ENCODE measurements at places on chromosomes 1 and 21.

DNA sequence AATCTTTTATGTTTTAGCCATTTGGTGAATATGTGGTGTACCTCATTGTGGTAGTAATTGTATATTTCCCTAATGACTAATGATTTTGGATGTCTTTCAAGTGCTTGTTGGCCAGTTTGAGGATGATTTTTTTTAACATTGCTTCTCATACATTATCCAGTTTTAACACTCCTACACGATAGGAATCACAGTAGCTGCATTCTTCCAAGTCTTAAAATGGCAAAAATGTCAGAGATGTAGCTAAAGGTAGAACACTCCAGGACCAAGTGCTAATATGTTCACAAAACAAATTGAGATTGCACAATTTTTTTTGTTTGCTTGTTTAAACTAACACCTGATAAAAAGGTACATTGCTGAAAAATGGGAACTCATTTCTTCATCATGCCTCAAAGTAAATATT is 11.7 kb downstream of the USP25 start:
- peak; percentile 62 for DNase-seq

GRCh38 chr1:7912743-7913557 is 27.7 kb downstream of the TNFRSF9 start:
- no peak for DNase-seq

DNA sequence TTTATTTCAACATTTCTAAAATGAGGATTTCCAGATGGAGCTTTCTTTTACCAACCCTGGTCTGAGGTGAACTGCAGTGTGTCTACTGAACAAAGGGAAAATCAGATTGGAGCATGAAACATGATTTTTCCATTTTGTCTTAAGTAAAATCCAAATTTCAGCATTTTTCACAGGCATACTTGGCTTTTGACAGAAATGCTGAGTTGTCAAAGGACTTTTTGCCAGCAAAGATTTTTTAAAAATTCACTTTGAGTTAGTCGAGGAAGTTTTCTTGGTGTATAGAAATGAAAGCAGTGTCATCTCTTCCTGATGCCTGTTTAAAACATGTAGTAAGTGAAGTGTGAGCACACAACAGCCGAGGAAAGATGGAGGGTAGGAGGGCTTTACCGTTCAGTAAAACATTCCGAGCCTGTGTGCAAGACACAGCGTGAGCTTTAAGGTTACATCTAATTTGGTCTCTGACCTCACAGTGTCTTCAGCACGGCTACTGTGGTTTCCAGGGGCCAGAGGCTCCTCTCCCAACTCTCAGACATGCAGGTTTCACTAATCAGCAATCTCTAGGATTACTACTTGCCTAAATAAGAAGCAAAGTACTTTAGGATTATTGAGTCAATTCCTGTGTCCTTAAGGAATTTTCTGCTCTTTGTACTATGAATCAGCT is 45.9 kb downstream of the SAMD13 start:
- DNase-seq = peak; percentile 57

DNA sequence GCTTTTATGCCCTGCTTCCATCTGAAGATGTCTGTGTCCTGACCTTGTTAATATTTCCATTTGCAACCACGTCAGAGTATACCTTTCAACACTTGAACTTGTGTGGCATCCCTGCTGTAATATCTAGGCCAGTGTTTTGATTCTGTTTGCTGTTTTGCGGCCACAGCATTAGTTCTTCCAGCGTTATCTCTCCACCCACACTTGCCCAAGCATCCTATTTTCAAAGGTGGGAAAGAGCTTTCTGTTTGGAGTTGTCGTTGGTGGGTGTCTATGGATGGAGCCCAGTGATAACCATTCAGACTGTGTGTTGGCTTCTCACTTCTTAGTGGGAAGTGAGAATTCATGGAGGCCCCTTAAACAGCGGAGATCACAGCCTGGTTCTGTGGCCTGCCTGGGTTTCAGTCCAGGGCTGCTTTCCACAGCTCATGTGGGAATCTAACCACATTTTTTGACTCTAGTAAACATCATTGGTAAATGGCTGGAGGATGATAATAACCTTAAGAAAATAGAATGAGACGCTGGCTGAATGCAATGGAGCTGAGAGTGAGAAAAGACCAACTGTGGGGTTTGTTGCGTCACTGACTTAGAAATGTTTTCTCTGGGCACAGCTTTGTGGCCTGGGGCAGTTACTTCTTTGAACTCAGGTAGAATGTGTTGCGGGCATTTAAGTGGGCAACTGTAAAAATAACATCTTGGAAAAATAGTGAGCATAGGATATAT is 7.6 kb downstream of the TENT5C start:
- DNase-seq = no peak

DNA sequence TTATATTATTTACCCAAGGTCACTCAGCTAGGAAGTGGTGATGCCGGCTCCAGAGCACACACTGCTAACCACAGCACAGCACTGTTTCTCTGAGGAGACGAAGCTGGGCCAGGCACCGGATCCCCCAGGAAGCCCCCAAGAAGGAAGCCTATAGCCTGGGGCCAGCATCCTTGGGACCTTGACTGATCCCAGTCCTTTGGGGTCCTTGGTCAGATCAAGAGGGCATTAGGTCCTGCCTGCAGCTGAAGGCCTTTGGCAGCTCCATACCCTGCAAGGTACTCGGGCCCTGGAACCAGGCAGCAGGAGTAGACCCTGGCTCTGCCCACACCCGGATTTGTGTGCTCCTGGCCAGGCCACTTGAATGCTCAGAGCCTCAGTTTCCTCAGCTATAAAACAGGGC is 128.0 kb downstream of the LACTBL1 start:
- no peak for DNase-seq

DNA sequence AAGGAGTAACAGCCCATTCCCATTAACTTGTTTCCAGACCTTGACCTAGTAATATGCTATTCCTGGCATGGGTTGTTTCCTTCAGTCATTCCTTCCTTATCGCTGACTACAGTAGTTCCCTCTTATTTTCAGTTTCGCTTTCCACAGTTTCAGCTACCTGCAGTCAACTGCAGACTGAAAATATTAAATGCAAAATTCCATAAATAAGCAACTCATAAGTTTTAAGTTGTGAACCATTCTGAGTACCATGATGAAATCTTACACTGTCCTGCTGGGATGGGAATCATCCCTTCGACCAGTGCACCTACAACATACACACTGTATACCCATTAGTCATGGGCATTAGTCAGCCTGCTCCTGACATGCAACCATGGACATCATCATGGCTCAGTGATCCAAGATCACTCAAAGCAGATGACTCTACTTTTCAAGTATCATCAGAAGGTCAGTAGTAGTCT is 66.7 kb downstream of the CCDC30 start:
- peak; percentile 64 for DNase-seq

- no peak for DNase-seq
These were observed 22.8 kb downstream of the HFM1 start for GRCh38 chr1:91381844-91382243.

DNA sequence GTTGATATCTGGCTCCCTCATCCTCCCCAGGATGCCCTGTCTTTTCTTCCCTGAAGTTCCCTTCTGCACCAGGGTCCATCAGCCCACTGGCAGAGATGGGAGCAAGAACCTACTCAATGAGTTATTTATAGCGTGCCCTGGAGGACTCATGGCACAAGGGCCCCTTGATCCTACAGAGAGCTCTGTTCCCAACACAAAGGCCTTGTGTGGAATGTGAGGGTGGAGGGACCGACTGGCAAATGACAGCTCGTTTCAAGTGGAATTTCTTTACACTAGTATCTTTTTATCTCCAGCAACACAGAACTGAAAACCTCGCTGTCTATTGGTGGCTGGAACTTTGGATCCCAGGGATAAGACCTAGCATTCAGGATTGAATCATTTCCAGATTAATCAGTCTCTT is 22.4 kb downstream of the CHI3L2 start:
- no peak for DNase-seq

GRCh38 chr1:153698020-153698922 is 19.8 kb downstream of the NPR1 start:
- DNase-seq = peak; percentile 28

DNA sequence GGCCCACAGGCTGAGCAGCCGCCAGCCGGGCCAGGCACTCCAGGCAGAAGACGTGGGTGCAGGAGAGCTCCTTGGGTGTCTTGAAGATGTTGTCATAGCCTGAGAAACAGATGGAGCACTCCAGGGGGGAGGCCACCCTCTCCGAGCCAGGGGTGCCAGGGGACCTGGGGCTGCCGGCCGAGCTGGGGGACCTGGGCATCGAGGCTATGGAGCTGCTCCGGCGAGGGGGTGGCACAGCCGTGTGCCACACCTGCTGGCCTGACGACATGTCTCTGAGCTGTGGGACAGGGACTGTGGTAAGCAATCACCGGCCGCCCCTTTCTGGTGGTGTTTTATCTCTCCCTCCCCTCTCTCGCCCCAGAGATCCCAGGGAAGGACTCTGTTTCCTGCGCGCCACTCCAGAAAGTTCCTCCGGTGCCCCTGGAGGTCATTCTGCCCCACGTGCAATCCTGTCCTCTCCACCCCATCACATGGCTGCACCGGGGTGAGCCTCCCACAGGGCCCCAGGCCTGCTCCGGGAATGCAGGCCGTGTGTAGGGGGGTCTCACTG is 1.7 kb downstream of the RNF223 start:
- DNase-seq = no peak

GRCh38 chr1:239550178-239550577 is 163.8 kb downstream of the CHRM3 start:
- DNase-seq = no peak

GRCh38 chr1:236122176-236122575 is 20.2 kb upstream of the GPR137B start:
- DNase-seq = no peak

GRCh38 chr1:29502911-29503840 is 266.9 kb downstream of the PTPRU start:
- DNase-seq = no peak

GRCh38 chr1:162297208-162297607 is 79.4 kb downstream of the SPATA46 start:
- DNase-seq = no peak

DNA sequence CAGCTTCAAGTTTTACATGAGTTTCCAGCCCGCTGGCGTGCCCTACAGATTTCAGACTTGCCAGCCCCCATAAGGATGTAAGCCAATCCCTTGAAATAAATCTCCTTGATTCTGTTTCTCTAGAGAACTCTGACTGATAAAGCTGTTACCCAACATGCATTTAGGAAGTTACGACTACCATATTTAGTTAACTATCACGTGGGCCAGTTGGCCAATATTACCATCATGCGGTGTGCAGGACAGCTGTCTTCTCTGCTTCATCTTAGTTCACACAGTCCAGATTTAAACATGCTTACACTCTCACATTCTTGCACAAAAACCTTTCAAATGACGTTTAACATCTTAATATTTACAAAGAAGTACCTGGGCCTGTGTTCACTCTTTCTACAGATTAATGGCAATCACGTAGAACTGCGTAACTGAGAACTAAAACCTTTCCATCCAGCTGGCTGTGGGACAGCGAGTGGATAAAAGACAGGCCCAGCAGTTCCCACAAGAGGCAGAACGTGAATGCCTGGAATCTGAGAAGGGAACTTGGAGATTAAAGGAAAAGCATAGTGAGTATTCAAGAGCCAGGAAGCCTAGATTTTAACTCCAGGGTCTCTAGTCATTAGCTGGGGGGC is 20.8 kb downstream of the FAM177B start:
- no peak for DNase-seq

DNA sequence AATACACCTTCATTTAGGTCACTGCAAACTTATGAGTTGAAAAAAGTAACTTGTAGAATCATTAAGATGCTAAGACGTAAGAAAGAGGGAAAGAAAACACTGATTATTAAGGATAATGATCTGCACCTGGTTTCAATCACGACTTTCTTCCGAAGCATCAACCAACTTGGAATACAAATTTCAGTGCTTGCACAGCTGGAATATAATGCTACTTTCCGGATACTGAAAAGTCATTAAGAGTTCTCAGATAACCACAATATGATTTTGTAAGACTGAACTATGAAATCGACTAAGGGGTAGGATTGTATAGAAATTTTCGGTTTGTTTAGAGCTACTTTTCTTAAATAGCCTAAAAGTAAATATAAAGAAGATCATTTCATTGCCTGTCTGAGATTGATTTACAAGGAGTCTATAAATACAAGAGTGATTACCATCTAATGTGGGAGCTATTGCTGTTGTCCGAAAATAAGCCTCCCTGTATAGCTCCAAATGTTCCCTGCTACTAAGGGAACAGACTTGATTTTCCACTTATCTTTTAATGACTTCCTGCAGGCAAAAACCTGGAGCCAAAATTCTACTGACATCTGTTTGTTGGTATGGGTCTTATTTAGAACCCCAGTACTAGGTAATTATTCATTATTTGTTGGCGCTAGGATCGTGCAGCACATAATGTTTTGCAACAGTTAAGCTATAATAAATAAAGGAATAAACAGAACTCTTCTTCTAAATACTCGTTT is 673.3 kb downstream of the KCNT2 start:
- peak; percentile 2 for DNase-seq

DNA sequence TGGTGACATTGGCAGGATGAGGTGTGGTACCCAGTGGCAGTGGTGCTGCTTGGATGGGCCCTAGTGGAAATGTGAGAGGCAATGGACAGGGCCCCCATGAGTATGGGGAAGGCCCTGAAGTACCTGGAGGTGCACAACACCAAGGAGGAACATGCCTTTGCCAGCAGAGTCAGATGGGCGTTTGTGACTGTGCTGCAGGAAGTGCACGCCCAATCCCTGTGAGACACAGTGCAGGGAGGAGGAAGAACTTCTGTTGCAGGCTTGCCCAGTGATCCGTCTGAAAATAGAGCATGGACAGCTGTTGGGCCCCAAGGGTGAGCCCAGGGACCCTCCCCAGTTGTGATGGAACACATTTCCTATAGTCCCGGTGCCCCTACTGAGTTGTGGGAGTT is 42.7 kb downstream of the GJA5 start:
- DNase-seq = no peak

All from fibroblast of upper back skin (primary cell).